ENCODE measurements at places on chromosomes 2 and 18. TPM values are rescaled to one million over a fixed set of nuclear protein-coding genes. Genes with fewer than 3 reads are reported as not detected.

TUBA3E gene
- not detected for total RNA-seq

DNAJC5G gene
- total RNA-seq: not detected

GALNT3 gene
- 15.4 TPM for total RNA-seq

SKA1 gene
- 27.0 TPM for total RNA-seq

RESP18 gene
- not detected for total RNA-seq

MRPS9 gene
- 20.6 TPM for total RNA-seq

COLEC12 gene
- not detected for total RNA-seq

AAK1 gene
- 113 TPM for total RNA-seq

CYS1 gene
- 1.6 TPM for total RNA-seq

ELOA2 gene
- not detected for total RNA-seq

ABCG5 gene
- not detected for total RNA-seq

UGT1A5 gene
- total RNA-seq: not detected

GPR155 gene
- total RNA-seq: 19.2 TPM

MROH2A gene
- not detected for total RNA-seq

DYNC1I2 gene
- 52.7 TPM for total RNA-seq

GKN1 gene
- not detected for total RNA-seq

ADAM23 gene
- total RNA-seq: not detected

MTCL1 gene
- total RNA-seq: 0.56 TPM

SERPINB3 gene
- total RNA-seq: not detected

C2orf78 gene
- total RNA-seq: not detected

PKDCC gene
- total RNA-seq: not detected

BOD1L2 gene
- total RNA-seq: not detected

GRHL1 gene
- 1.8 TPM for total RNA-seq

TBR1 gene
- 0.05 TPM for total RNA-seq

NEMP2 gene
- 16.8 TPM for total RNA-seq

RUFY4 gene
- total RNA-seq: 3.3 TPM

CTAGE1 gene
- not detected for total RNA-seq

Measured in T-helper 1 cell treated with Interleukin-12 subunit alpha and Interleukin-12 subunit beta and Interleukin-4 antibody, amounts not matched to agents 30 ng/mL and 1 ng/mL, for 36 hours (primary cell).